ENCODE measurements at places on chromosomes 16 and 17.

DNA sequence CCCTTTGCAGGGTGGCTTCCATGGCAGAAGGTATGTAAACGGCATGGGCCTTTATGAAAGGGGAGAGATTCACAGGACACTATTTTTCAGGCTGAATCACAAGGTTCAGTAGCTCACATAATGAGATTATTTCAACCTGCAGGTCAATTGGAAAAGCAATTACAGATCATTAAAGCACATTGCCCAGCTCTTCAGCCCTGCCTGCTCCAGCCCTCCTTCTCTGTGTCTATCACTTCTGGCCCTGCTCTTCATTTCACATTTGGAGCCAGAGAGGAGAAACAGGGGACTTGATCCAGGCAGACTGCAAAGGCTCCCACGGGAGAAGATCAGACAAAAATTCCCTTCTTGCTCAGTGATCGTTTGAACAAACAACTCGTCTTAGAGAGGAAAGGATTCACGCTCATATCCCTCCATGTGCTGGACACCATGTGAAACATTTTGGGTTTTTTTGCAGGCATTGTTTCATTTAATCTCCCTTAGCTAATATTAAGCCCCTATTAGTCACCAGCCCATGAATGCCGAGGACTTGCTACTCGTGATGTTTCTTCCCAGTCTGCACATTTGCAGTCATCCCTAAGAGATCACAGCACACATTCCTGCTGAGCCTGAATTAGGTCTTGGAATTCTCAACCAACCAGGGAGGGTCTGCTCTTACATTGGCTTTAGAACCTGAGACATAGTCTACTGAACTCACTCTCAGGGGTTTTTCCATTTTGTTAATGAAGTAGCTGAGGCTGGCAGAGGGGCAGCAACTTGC, 443.9 kb upstream of the CCL2 start:
- no peak for DNase-seq

DNA sequence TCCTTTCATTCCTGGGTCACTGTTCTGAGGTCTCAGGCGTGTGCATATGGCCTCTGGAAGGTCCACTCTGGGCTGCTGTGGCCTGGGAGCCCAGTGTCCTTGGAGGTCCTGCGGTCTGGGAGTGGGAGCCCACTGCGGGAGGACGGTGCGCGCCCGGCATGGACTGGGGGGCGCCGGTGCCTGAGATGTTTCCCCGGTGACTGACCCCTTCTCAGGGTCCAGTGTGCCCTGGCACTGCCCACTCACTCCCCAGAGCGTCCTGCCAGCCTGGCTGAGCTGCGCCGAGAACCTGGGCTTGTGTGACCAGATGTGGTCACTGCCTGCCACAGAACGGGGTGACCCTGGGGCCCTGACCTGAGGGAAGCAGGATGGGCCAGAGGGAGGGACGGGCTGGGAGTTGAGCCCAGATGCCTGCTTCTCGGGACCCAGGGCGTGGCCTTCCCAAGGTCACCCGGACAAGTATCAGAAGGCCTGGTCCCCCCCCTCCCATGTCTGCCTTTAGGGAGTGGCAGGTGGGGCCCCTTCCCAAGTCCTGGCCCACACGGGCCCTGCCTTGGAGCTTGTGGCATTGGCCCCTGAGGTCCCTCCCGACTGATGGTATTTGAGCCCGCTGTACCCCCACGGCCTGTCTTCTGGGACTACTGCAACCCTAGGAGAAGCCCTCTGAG, 1.1 kb upstream of the RHBDL1 start:
- DNase-seq: no peak

DNA sequence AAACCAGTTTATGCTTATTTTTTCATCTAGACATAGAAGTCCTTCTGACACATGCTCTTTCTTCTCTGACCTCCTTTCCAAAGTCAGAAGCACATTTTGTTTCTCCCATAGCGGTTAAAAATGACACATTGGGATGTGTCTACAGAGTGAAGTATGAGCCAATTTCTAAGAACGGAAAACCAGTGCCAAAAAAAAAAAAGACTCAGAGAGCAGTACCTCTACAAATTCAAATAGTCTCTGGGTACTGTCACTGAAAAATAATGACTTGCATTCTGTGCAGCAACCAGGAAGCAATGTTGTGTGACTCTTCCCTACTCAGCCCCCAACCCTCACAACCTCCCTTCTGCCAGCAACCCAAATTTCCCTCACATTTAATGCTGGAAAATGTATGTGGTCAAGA, 145.5 kb upstream of the PMFBP1 start:
- no peak for DNase-seq

DNA sequence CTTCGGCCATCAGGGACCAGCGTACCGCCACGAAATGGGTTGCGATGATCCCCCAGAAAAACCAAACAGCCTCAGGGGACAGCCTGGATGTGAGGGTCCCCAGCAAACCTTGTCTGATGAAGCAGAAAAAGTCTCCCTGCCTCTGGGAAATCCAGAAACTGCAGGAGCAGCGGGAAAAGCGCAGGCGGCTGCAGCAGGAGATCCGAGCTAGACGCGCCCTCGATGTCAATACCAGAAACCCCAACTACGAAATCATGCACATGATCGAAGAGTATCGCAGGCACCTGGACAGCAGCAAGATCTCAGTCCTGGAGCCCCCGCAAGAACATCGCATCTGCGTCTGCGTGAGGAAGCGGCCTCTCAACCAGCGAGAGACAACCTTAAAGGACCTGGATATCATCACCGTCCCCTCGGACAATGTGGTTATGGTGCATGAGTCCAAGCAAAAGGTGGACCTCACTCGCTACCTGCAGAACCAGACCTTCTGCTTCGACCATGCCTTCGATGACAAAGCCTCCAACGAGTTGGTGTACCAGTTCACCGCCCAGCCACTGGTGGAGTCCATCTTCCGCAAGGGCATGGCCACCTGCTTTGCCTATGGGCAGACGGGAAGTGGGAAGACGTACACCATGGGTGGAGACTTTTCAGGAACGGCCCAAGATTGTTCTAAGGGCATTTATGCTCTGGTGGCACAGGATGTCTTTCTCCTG, 769 bp downstream of the KIF2B start:
- DNase-seq: no peak

DNA sequence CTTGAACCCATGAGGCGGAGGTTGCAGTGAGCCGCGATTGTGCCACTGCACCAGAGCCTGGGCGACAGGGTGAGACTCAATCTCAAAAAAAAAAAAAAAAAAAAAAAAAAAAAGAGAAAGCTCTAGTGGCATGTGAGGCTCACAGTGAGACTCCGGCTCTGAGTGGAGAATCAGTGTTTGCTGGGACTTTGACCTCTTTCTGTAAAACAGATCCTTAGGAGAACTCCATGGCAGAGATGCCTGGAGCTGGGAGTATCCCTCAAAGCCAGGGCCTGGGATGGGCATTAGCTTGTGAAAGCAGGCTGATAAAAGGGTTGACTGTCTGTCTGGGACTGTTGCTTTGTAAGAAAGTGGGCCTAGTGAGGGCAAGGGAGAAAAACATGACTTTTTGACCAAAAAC, 46.4 kb downstream of the ZNF207 start:
- DNase-seq: no peak

DNA sequence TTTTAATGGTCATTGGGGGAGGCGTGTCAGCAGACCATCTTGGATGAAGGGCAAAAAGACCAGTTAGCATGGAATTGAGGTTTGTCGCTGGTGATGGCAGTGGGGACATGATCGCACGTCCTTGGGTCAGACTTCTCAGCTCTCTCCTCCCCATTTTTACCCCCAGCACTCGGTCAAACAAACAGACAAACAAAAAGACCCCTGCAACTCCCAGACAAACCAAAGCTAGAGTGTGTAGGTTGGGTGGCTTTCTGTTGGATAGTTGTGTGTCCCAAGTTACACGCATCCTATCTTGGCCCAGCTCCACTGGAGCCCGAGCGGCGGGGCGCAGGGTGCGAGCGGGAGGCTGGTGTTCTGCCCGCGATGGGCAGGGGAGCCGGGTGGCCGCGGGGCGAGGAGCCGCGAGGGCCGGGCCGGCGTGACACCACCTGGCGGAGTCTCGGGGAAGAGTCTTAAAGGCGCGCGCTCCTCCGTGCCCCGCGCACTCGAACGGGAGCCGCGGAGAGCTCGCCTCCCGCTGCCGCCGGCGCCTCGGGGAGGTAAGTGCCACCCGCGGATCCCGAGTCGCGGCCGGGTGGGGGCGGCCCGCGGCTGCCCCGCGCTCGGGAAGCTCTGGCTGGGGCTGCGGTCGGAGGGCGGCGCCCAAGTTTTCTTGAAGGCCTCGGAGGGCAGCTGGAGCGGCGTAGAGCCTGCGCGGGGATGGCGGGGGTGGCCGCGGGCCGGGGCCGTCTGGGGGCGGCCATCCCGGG, 18.5 kb upstream of the NTN1 start:
- no peak for DNase-seq

GRCh38 chr16:30924913-30925631, 1.7 kb downstream of the FBXL19 start:
- DNase-seq: no peak

DNA sequence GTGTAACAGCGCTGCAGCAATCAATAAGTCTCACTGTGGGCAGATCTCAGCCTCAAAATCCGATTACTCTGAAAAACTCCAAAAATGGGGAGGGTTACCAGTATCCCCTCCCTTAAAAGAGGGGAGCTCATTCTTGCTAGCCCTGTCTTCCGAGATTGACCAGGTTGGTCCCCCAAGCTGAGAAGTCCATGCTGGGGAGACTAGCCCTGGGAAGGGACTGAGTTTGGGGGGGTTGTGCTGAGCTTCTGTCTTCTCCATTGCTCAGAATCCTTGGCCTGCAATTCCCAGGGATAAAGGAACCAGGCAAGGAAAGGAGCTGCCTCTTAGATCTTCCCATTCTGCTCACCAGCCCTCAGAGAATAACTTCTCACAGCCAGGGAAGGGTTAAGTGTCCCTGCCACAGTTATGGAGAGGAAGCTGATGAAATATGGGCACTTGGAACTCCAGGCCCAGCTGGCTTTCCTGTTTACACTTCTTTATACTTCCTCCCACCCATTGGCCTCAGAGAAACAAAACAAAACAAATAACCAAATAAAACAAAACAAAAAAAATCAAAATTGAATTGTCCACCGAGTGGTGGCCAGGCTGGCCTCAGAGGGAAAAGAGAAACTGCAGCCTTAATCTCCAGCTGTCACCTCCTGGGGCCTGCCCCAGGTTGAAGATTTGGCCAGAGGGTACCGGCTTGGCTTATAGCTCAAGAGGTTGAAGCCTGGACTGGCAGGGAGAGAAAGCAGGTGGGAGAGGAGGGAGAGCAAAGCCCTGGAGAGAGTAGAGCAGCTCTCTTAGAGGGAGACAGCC, 2.6 kb downstream of the HOXB3 start:
- DNase-seq: no peak

- DNase-seq: no peak
These were observed 29.5 kb downstream of the PMFBP1 start for GRCh38 chr16:72142476-72142875.

DNA sequence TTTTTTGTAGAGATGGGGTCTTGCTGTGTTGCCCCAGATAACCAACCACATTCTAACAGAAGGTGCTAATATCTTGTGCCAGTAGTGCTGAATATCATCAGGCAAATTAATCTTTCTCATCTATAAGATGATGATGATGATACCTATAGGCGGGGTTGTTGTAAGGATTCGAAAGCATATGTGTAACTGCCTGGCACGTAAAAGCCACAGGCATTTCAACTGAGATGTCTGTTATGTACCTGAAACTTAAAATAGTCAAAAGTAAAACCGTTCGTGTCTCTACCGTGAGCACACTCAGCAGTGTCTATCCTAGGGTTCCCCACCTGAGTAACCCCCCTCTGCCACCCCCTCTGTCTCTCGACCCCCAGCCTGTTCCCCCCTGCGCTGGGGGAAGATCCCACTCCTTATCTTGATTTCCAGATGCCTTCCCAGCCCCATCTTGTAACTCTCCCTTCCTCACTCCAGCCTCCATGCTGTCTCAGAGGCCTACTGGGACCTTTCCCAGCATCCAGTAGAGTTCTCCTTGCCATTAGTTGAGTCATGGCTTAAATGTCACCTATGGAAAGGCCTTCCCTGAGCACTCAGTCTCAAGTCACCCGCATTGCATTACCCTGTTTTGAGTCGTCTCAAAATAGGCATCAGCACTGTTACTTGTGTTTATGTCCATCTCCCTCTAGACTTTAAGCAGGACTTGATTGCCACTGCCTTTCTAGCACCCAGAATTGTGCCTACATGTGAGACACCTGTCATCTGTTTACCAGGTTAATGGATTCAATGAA, 34.1 kb downstream of the CDRT15 start:
- no peak for DNase-seq

DNA sequence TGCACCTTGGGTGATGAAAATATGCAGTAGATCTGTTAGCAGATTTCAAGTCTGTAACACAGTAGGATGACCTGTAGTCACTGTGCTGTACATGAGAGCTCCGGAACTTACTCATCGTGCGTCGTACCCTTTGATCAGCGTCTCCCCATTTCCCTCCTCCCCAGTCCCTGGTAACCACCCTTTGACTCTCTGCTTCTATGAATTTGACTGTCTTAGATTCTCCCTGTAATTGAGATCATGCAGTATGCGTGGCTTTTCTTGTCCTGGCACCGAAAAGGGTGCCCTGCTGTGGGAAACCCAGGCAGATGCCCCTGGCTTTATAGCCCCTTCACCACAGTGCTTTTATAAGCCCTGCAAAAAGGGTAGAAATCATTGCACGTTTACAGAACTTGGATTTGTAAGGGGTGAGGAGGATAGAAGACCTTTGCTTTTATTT, 20.5 kb downstream of the CLEC16A start:
- peak; percentile 40 for DNase-seq

DNA sequence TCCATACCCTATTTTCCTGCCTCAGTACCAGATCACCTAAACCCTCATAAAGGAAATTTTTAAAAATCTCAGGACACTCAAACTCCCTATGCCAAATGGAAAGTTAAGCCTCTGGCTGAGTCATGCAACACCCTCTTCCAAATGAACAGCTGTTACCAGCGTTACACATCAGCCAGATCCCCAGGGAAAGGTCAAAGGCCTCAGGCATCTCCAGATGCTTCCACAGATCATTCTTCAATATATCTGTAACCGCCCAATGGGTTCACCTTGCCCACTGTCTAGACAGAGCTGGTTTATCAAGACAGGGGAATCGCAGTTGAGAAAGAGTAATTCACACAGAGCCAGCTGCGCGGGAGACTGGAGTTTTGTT, 29.1 kb upstream of the SHCBP1 start:
- no peak for DNase-seq

DNA sequence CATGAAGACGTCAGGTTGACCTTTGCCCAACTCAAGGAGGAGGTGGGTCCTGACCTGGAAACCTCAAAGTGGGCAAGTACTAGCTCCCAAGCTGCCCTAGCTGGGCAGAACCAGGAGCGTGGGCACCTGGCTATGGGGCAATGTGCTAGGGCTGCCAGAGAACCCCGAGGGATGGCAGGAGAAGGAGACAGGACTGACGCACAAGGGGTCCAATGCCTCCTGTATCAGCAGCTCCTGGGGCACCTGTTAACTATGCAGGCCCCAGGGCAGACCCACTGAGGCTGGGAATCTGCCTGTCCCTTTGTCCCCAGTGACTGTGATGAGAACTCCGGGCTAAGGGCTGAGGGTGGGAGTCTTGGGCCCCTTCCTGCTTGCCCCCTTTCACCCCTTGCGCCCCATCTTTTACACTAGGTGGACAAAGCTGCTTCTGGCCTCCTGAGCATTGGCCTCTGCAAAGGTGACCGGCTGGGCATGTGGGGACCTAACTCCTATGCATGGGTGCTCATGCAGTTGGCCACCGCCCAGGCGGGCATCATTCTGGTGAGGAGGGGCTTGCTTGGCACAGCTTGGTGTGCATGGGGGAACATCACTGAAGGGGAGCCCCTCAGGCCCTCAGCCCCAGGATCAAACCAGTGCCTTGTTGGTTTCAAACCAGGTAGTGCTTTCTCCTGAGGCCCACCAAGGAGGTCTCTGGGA, 7.7 kb downstream of the CHAD start:
- DNase-seq: no peak

GRCh38 chr16:54370278-54371040, 83.9 kb upstream of the IRX3 start:
- no peak for DNase-seq
